Osteoblast (primary cell): ENCODE measurements at places on chromosomes 2 and 18. TPM values are rescaled to one million over a fixed set of nuclear protein-coding genes. Genes with fewer than 3 reads are reported as not detected.
A peak's percentile ranks its signal among the peaks of the same experiment; 100 is the strongest.

GRCh38 chr18:24731981-24732380, 271.5 kb downstream of the HRH4 start:
- peaks cover under 1% of the 10 kb centered on the region for H3K4me1 ChIP-seq
- H3K27me3 ChIP-seq: no peaks in the 10 kb centered on the region
- no peaks in the 10 kb centered on the region for H3K36me3 ChIP-seq
- no peak overlapping the region for H3K27ac ChIP-seq

GRCh38 chr2:24820175-24820513, 26.9 kb downstream of the CENPO start:
- H3K27me3 ChIP-seq: no peaks in the 10 kb centered on the region
- H3K4me1 ChIP-seq: peaks cover 22% of the 10 kb centered on the region
- peaks cover 53% of the 10 kb centered on the region for H3K36me3 ChIP-seq
- peak; percentile 42 for DNase-seq
- no peak overlapping the region for H3K27ac ChIP-seq
- no peak overlapping the region for H3K4me3 ChIP-seq

GRCh38 chr18:13500227-13500865, 226.0 kb downstream of the FAM210A start:
- peak; percentile 87 for DNase-seq
- peaks cover 9% of the 10 kb centered on the region for H3K27me3 ChIP-seq
- peak overlapping the region; percentile 39 for H3K27ac ChIP-seq
- H3K36me3 ChIP-seq: no peaks in the 10 kb centered on the region
- H3K4me1 ChIP-seq: peaks cover 9% of the 10 kb centered on the region
- H3K4me3 ChIP-seq: peak overlapping the region; percentile 59

- no peak overlapping the region for H3K27ac ChIP-seq
- no peak for DNase-seq
- peaks cover 4% of the 10 kb centered on the region for H3K27me3 ChIP-seq
- no peaks in the 10 kb centered on the region for H3K36me3 ChIP-seq
- no peak overlapping the region for H3K4me3 ChIP-seq
Observed at GRCh38 chr2:158131919-158132566, 30.4 kb downstream of the UPP2 start.

DNA sequence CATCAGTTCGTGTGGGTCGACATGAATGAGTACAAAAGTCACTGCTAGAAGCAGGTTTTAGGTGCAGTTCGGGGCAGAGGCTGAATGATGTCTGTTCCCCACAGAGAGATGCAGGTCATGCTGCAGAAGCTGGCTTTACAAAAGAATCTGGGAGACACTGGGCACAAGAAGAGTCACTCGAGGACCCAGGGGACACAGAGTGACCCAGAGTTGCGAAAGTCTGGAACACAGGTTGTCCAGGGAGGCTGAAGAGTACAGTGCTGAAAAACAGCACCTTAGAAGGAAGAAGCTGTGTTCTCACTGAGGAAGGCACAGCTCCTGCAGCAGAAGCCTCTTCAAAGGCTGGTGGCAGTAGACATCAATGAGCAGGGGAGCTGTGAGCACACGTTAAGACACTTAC, 14.8 kb downstream of the CACNB4 start:
- peaks cover 24% of the 10 kb centered on the region for H3K27me3 ChIP-seq
- H3K4me1 ChIP-seq: no peaks in the 10 kb centered on the region
- no peak overlapping the region for H3K4me3 ChIP-seq

DNA sequence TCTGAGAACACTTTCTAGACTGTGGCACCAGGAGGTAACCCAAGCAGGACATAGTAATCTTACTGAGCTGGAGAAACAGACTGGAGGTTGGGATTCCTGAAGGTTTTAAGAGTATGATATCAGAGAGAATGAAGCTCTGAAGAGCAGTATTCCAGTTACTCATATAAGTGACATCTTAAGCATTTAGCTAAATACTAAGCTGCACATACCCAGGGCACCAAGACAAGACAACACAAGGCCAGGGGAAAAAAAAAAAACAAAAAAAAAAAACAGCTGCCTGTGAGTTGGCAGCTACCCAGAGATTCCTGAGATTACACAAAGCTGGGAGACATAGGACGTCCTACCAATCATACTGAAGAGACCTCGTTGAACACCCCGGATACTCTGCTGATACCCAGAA, 175.8 kb downstream of the SRBD1 start:
- DNase-seq: peak; percentile 71
- H3K36me3 ChIP-seq: no peaks in the 10 kb centered on the region

DNA sequence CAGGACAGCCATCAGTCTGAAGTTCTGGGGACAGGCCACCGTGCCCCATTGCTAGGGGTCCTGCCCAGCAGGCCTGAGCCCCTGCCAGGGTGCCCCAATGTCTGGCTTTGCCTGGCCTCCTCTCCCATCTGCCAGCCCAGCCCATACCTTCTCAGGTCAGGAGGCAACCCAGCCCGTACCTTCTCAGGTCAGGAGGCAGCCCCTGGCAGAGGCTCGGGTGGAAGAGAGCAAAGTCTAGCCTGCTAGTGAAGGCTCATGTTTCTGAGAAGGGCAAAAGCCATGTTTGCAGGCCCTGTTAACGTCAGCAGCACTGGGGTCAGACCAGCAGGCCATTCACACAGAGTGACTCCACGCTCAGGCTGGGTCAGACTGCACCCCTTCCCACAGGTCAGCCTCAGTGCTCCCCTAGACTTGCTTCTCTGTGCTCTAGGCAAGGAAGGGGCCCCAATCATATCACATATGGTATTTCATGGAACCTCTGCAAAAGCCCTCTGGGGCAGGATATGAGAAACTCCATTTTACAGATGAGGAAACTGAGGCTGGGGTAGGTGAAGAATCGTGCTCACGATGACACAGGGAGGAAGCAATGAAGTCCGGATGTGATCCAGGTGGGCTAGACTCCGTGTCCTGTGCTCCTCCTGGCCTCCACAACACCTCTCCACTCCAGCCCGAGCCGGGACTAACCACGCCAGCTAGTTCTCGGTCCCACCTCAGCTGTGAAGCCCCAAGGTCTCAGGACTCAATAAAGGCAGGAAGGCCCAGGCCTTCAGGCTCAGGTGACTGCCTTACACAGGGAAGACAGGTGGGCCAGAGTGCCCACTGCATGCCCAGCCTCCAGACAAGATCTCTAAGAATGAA, 9.5 kb downstream of the SDC1 start:
- no peaks in the 10 kb centered on the region for H3K4me1 ChIP-seq
- no peaks in the 10 kb centered on the region for H3K27me3 ChIP-seq
- no peak overlapping the region for H3K4me3 ChIP-seq
- DNase-seq: peak; percentile 49
- no peak overlapping the region for H3K27ac ChIP-seq

GRCh38 chr2:232315049-232315922, 63.3 kb upstream of the ALPP start:
- no peaks in the 10 kb centered on the region for H3K36me3 ChIP-seq
- H3K4me1 ChIP-seq: peaks cover 16% of the 10 kb centered on the region
- H3K27ac ChIP-seq: peak overlapping the region; percentile 72
- no peak overlapping the region for H3K4me3 ChIP-seq
- no peaks in the 10 kb centered on the region for H3K27me3 ChIP-seq

DNA sequence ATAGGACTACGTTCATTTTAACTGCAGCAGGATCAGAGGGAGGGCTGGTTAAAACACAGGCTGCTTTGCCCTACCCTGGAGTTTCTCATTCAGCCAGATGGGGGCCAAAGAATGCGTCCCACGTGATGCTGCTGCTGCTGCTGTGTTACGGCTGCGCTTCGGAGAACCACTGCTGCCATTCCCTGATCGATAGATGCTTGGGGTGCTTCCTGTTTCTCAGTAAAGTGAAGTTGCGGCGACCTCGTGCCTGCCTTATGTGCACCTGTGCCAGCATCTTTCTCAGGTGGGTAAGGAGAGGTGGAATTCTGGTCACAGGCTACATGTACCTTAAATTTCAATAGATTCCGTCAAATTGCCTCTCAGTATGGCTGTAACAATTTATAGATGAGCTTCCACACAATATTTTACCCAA, 24.7 kb upstream of the TOGARAM2 start:
- H3K27me3 ChIP-seq: peaks cover 8% of the 10 kb centered on the region
- peak; percentile 82 for DNase-seq
- no peaks in the 10 kb centered on the region for H3K36me3 ChIP-seq
- H3K4me3 ChIP-seq: peak overlapping the region; percentile 71
- H3K27ac ChIP-seq: no peak overlapping the region

- H3K36me3 ChIP-seq: no peaks in the 10 kb centered on the region
- no peak overlapping the region for H3K4me3 ChIP-seq
- peak; percentile 91 for DNase-seq
- H3K4me1 ChIP-seq: peaks cover 9% of the 10 kb centered on the region
- H3K27ac ChIP-seq: no peak overlapping the region
Observed at GRCh38 chr2:190765386-190766173, 115.0 kb upstream of the GLS start.

NYAP2 gene
- total RNA-seq: under 0.01 TPM in 1 of 2 replicates, not detected in the other

AFG3L2 gene
- total RNA-seq: 61.9 and 65.5 TPM in 2 replicates

GLB1L gene
- total RNA-seq: 13.0 and 21.0 TPM in 2 replicates

FSHR gene
- 0.29 and 0.36 TPM in 2 replicates for total RNA-seq
